GM13977 (cell line): ENCODE measurements at places on chromosomes 1 and 21.

DNA sequence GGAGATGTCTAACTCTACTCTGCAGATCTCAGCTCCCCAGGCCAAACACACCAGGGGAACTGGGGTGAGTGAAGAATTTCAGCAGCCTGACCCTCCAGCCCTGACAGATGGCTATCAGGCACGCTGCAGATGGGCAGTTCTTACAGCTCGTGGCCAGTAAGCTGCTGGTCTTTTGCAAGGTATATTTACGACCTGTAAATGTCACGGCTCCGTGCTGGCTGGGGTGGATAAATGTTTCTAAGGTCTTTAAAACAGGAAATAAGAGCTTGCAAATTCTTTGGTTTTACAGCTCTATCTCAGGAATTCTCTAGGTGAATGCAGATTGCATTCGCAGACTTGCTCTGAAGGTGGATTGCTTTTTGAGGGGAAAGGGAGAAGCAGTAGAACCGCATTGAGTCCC, 10.1 kb downstream of the DOP1B start:
- DNase-seq = no peak

GRCh38 chr1:68028566-68028965, 21.9 kb downstream of the DIRAS3 start:
- DNase-seq = no peak

- DNase-seq = no peak
These were observed 67.7 kb downstream of the PTGER3 start for GRCh38 chr1:70979881-70980280.

DNA sequence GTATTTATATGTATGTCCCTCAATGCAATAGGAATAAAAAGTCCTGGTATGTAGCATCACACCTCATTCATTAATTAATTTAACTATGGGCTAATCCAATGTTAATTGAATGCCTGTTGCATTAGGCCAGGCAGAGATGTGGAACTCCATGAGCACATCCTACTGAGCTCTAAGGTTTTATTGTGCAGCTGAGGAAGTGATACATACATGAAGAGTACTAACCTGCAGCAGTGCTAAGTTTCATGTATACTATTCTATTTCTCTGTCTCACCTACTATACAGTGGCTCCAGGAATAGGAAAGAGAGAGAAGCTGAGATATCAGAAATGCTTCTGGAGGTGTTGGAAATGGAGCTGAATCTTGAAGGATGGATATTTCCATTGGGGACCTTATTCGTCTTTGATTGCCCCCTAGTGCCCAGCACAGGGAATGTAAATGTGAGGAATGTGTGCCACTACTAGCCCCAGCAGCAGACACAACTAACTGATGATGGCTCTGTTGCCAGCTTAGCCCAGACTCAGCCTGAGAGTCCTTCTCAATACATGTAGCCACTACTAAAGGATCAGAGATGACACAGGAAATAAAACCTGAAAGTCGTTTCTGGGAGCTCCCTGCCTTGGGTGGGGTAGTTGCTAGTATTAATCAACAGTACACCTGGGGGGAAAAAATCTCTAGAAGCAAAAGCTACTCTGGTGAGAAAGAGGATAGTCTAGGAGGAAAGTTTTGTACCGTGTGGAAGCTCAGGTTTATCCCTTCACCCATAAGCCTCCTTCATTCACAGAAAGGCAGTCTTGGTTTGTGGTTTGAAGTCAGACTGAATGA, 173.3 kb upstream of the FOXD3 start:
- DNase-seq = peak; percentile 25

DNA sequence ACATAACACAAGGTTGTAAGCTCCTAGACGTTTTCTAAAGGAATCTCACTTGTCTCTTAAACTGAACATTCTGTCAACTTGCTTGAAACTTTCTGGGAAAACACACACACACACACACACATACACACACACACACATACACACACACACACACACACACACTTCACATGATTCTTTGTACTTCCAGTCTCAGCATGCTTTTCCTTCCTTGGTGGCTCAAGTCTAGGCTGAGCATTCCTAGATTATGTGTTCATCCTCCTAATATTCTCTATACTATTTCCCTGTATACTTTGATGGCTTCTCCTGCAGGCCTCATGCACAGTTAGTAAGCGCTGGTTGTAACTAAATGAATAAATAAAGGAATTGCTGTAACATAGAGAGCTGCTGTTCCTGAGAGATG, 372.1 kb downstream of the PTPRC start:
- DNase-seq = no peak

GRCh38 chr1:22387919-22388580, 63.6 kb upstream of the ZBTB40 start:
- DNase-seq = no peak

- peak; percentile 78 for DNase-seq
These were observed 7.1 kb upstream of the CPLANE2 start for GRCh38 chr1:16243936-16244649.

GRCh38 chr1:159895836-159896545, 4.0 kb downstream of the CFAP45 start:
- DNase-seq = no peak

- DNase-seq = no peak
These were observed 15.3 kb upstream of the RGS8 start for GRCh38 chr1:182699393-182700350.

DNA sequence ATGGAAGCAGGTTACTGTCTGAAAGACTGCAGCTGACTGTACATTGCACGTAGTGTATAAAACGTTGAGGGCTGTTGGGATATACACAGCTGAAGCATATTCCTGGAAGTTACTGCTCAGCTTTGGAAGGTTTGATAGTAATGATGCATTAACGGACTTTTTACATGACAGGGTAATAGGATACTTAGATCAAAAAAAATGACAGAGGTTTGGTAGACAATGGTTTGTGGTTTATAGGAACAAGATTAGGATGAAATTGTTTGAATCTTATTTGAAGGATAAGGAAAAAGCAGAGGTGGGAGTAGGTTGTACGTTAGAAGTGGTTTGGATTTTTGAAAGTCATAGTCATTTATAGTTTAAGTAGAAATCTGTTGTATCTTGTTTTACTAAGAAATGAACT, 33.0 kb downstream of the ADGRL2 start:
- DNase-seq = no peak

DNA sequence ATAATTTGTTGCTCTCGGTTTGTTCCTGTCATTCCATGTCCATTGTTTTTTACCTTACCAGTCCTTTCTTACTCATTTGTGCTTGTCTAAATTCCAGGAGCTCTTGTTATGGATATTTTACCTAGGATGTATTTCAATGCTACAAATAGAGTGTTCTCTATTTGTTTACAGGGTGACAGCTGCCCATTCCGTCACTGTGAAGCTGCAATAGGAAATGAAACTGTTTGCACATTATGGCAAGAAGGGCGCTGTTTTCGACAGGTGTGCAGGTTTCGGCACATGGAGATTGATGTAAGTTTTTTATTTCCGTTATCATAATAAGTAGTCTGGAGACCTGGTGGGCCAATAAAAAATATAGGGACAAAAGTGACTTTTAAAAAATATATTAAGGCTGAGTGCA, 23.0 kb downstream of the ZBED6 start:
- no peak for DNase-seq

- no peak for DNase-seq
These were observed 7.9 kb upstream of the IBA57 start for GRCh38 chr1:228157729-228158126.

GRCh38 chr1:98732985-98733781, 71.7 kb downstream of the SNX7 start:
- no peak for DNase-seq

- DNase-seq = no peak
These were observed 72.7 kb downstream of the RPE65 start for GRCh38 chr1:68377098-68377497.

DNA sequence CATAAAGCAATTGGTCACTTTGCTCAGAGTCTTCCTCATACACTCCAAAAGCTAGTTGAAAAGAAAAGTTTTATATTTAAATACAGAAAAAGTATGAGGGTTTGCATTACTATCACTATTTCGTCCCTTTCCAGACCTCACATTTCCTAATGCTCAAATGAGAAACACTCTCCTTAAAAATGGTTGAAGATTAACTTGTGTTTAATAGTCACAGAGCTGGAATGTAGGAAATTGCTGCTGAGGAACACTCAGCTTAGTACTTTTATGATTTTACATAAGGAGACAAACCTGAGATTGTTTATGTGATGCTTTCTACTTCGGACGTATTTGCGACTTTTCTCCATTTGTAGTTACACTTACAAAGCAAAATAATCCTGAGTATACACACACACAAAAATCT, 39.8 kb downstream of the MYSM1 start:
- no peak for DNase-seq

DNA sequence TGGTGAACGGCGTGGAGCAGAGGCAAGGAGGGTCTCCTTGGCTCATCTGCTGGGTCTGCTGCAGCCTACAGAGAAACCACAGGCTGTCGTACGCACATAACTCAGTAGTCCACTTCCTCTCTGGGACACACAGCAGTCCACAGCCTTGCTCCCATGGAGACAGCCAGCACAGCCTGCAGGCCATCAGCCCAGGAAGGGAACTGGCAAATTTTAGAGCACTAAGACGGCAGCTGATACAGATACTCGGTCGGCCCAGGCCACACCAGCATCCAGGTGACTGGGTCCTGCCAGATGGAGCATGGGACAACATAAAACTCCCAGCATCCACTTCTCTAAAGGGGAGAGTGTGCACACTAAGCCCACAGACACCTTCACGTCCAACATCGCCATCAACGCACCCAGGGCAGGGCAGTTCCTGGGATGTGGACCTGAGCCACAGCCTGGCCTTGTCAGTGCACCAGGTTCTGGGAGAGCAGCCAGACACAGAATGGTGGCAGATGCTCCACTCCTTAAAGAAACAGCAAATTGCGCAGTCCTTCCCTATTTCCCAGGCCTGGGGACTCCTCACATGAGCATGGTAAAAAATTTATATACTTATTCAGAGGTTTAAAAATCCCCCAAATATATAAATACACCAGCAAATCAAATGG, 247.1 kb upstream of the RAB4A start:
- no peak for DNase-seq

DNA sequence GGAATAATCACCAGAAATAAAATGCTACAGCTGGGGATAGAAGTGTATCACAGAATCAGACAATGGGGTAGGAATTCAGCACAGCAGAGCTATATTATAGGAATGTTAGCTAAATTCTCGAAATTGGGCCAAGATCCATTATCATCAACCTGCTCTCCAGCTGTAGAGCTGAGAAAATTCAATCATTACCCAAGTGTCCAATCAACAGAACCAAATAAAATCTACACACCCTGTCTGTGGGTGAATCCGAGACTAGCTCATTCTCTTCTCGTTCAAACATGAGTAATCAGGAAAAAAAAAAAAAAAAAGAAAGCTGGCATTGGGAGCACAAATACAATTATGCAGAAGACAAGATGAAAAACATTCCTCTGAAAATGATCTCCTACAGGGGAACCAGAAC, 119.2 kb downstream of the CDC7 start:
- DNase-seq = no peak

- no peak for DNase-seq
These were observed 68.2 kb upstream of the BCL9 start for GRCh38 chr1:147472966-147473732.

GRCh38 chr1:98086156-98086555, 165.3 kb upstream of the DPYD start:
- no peak for DNase-seq

DNA sequence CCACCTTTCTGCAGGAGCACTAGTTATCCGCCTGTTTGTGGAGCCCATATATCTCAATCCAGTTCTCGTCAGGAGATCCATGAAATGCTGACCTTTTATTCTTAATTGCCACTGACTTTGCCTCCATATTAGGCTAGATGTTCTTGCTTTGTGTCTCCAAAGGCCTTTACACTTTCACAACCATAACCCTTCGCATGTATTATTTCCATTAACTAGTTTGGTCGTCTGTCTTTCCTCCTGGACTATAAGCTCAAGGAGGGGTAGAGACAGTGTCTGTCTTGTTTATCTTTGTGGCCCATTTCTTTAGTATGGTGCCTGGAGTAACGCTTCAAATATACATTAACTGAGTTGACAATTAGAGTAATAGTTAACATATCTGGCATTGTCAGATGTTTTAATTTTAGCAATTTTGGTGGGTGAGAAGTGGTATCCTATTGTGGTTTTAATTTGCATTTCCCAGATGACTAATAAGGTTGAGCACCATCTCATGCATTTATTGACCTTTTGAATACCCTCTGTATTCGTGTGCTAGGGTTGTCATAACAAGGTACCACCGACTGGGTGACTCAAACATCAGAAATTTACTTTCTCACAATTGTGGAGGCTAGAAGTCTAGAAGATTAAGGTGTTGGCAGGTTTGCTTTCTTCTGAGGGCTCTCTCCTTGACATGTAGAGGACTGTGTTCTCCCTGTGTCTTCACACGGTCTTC, 21.7 kb upstream of the IL12RB2 start:
- DNase-seq = peak; percentile 38

DNA sequence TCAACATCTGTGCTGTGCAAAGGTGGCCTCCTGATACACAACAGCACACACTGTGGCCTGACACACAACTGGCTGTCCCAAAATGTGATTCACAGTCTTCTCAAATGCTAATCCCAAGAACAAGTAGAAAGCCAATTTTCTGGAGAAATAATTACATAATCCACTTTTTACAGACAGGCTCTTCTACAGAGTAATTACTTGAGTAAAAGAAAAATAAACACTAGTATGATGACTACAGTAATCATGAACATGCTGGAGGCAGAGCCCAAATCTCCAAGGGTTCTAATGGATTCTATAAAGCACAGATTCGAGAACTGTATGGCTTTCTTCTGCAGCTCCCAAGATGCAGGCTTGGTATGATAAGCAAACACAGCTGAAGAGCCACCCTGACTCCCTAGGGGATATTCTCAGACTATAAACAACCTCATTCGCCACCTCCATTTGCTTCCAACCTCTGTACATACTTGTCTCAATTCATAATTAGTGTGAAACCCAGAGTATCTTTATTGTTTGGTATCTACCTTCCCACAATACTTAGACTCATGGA, 81.9 kb downstream of the SIPA1L2 start:
- DNase-seq = no peak

DNA sequence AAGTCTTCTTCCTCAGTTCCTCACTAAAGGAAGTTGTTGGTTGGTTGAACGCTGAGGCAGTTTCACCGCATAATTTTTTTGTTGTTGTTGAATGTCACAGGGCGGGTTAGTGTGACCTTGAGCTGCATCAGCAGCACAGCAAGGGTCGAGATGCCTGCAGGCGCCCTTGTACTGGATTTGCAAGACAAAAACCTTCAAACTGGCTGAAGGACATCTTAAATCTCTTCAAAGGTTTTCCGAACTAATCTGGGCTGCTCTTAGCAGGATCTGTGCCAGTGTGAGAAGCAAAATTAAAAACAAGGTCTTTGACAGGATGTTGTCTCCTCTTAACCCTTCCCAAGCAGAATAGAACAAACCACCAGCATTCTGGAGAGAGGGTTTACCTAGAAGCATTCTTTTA, 59.4 kb downstream of the NRIP1 start:
- no peak for DNase-seq

- DNase-seq = no peak
These were observed 399.2 kb upstream of the VAMP3 start for GRCh38 chr1:7371926-7372325.

- no peak for DNase-seq
These were observed 3.9 kb downstream of the CLDN19 start for GRCh38 chr1:42736152-42736551.

GRCh38 chr1:209414803-209415329, 168.6 kb upstream of the CAMK1G start:
- no peak for DNase-seq
